ENCODE measurements at places on chromosomes 13 and 19.

DNA sequence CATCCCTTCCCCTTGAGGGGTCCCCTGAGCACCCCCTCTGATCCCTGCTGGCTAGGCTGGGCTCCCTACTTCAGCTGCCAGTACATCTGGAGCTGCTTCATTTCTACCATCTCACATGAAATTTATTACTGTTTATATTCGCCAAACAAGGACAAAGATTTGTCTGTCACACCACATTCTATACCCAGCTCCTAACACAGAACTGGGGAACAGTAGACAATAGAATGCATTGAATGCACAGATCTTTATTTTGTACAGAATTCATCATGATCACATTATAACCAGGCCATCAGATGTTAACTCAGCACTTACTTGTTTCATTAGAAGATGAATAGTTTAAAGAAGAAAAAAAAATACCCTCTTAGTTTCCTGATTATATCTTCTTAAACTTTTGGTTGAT, 159.4 kb downstream of the KLF5 start:
- no peak for DNase-seq

DNA sequence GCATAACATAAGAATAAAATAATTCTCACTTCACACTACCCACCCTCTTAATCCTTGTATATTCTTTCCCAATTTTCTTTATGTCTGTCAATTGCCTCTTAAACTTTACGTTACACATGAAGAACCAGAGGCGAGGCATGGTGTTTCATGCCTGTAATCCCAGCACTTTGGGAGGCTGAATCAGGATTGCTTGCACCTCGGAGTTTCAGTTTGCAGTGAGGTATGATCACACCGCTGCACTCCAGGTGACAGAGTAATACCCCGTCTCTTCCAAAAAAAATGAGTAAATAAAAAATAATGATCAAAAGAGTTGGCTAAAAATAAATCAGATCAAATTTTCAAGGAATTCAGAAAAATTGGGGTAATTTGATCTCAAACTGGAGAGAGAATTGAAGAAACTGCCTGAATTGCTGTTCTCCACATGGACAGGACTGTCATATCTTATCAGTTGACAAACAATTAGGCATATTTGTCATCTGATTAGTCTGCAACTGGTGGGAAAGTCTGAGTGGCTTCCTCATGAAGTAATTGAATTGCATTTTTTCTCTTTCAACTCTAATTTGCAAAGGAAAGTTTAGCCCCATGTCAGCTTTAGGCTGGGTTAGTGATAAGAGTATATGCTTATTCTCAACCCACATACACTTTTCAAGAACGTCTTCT, 302.9 kb downstream of the ITGBL1 start:
- DNase-seq, result peak; percentile 18

GRCh38 chr19:49153167-49153809, 1.9 kb downstream of the HRC start:
- DNase-seq, result no peak

GRCh38 chr13:33188093-33188882, 97.3 kb downstream of the STARD13 start:
- peak; percentile 73 for DNase-seq

DNA sequence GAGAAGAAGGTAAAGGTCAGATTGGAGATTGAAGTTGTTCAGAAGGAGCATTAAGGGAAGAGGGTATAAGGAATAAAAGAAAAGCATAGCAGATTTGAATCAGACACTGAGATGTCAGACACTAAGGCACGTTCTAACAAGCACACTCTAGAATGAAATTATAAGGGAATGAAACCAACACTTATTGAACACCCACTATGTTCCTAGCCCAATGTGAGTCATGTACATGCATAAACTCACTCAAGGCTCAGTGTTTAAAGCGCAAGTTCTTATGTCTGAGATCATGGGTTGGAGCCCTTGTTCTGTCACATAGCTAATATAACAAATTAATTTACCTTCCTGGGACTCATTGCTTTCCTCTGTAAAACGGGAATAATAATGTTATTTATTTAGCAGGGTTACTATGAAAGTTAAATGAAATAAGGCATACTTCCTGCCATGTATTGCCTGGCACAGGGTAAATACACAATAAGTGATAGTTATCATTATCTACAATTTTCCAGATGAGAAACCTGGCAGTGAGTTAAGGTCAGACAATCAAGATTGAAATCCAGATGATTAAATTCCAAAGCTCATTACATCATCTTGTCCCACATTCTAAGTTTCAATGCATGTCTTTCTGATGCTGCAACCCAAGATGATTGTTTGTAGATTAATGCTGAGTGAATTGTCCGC, 68.3 kb upstream of the DACH1 start:
- DNase-seq, result peak; percentile 19
